Iris pigment epithelial cell (primary cell): ENCODE measurements at places on chromosomes 16 and 17.

DNA sequence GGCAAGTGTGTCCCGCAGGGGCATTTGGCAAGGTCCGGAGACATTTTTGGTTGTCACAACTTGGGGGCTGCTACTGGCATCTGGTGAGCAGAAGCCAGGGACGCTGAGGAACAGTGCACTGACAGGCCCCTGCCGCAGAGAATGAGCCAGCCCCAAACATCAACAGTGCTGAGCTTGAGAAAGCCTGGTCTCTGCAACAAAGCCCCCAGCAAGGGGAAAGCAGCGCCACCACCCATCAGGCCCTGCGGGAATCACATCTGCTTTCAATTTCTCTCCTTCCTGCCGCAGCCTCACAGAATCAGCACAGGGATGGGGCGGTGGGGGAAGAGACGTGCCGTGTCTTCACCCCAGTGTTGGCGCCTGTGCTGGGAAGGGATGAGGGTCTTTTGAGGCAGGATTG, 14.8 kb upstream of the PRPSAP1 start:
- DNase-seq = peak; percentile 55

DNA sequence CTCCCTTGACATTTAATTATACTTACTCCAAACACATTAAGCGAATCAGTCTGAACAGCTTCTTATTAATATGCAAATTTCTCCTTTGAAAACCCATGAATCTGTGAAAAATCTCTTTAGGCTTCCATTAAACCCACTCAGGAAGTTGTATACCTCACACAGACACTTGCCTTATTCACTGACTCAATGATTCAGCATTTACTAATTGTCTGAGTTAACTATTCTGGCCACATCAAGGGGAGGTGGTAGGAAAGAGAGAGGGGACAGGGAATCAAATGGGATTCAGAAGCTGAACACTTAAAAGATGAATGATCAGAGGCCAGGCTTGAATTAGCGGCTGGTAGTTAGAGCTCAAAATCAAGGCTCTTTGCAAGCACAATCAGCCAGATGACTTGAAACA, 70.0 kb downstream of the HS3ST3A1 start:
- no peak for DNase-seq

GRCh38 chr16:23107117-23107516, 42.1 kb downstream of the USP31 start:
- no peak for DNase-seq

- peak; percentile 39 for DNase-seq
Measured at GRCh38 chr16:14249291-14250032, 178.3 kb downstream of the MRTFB start.

DNA sequence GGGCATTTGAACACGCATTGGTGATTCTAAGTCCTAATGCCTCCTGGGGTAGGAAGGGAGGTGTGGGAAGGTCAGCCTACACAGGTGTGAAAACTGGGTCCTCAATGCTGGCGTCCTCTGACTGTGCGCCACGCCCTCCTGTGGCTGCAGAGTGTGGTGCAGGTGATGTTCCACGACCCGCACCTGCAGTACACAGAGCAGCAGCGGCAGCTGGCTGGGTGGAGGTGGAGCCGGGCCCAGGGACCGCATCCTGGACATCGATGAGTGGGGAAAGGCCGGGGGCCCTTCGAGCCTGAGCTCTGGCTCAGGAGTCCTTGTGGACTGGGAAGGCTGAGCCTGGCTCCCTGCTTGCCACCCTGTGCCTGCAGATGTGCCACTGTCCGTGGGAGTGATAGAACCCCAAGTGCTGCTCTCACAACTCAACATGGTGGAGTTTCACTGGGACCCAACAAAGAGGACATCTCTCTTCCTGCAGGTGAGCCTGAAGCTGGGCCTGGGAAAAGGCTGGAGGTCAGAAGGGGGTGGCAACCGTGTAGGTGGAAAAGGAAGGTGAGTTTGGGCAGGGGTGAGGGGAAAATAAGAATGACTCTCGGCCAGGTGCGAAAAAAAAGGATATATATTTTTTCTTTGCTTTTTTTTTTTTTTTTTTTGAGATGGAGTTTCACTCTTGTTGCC, 14.0 kb upstream of the STAC2 start:
- peak; percentile 15 for DNase-seq

- no peak for DNase-seq
Measured at GRCh38 chr16:50058091-50058771, 7.5 kb upstream of the HEATR3 start.

GRCh38 chr16:57999366-57999970, 1.0 kb downstream of the ZNF319 start:
- DNase-seq = peak; percentile 43
